Chondrocyte (in vitro differentiated cells): ENCODE measurements at places on chromosomes 12 and 14. TPM values are rescaled to one million over a fixed set of nuclear protein-coding genes. Genes with fewer than 3 reads are reported as not detected.

DNA sequence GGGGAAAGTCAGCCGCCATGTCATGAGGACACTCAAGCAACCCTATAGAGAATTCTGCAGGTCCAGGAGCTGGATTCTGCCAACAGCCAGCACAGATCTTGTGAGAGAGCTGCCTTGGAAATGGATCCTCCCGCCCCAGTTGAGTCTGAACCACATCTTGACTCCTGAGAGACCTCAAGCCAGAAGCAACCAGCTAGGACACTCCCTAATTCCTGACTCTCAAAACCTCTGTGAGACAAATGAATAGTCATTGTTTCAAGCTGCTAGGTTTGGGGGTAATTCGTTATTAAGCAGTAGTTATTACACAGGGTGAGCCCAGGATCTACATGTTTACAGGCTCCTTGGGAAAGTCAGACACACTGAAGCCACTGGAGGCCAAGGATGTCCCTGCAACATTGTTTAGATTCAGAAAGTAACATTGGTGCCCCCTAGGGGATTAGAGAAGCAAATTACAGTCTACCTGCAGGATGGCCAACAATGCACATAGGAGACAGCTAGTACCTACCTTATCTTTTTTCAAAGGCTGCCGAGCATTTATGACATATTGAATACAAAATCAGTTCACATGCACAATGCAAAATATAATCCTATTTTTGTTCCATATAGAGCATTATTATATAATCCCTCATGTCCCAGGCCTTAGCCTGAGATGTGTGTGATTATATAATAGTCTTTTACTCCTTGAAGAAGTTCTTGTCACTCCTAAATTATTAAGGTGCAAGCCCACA is 57.9 kb upstream of the FICD start:
- no peaks in the 10 kb centered on the region for H3K36me3 ChIP-seq
- H3K4me1 ChIP-seq = peaks cover 5% of the 10 kb centered on the region
- peaks cover 32% of the 10 kb centered on the region for H3K27me3 ChIP-seq
- no peak overlapping the region for H3K4me3 ChIP-seq
- DNase-seq = no peak

- no peaks in the 10 kb centered on the region for H3K36me3 ChIP-seq
- peaks cover 22% of the 10 kb centered on the region for H3K4me1 ChIP-seq
- no peaks in the 10 kb centered on the region for H3K27me3 ChIP-seq
Measured at GRCh38 chr14:74628418-74628817, 16.4 kb upstream of the LTBP2 start.

Gene TMEM52B
- not detected in 3 replicates for total RNA-seq

GRCh38 chr14:25001601-25002000 is 48.3 kb downstream of the STXBP6 start:
- no peak overlapping the region for H3K4me3 ChIP-seq
- H3K27ac ChIP-seq = peak overlapping the region; percentile 55
- no peak for DNase-seq
- no peaks in the 10 kb centered on the region for H3K36me3 ChIP-seq

DNA sequence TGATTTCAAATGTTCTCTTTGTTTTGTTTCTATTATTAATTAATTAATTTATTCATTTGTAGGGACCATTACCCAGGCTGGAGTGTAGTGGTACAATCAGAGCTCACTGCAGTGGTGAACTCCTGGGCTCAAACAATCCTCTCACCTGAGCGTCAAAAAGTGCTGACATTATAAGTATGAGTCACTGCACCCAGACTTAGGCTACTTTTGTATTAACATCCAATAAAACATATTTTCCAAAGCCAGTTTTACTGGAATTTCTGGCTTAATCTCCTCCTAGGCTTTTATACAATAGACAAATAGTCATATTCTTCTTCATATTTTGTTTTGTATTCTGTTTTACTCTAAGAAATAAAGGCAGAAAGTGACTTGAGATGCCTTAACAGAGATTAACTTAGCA is 749.6 kb downstream of the SLC16A7 start:
- H3K27ac ChIP-seq = no peak overlapping the region
- peaks cover 21% of the 10 kb centered on the region for H3K27me3 ChIP-seq
- DNase-seq = no peak
- peaks cover 3% of the 10 kb centered on the region for H3K4me1 ChIP-seq
- no peak overlapping the region for H3K4me3 ChIP-seq

GRCh38 chr12:116153113-116153512 is 124.4 kb downstream of the MED13L start:
- no peak for DNase-seq
- peak overlapping the region; percentile 97 for H3K27ac ChIP-seq
- peaks cover 87% of the 10 kb centered on the region for H3K4me1 ChIP-seq
- H3K27me3 ChIP-seq = no peaks in the 10 kb centered on the region
- H3K4me3 ChIP-seq = peak overlapping the region; percentile 44

DNA sequence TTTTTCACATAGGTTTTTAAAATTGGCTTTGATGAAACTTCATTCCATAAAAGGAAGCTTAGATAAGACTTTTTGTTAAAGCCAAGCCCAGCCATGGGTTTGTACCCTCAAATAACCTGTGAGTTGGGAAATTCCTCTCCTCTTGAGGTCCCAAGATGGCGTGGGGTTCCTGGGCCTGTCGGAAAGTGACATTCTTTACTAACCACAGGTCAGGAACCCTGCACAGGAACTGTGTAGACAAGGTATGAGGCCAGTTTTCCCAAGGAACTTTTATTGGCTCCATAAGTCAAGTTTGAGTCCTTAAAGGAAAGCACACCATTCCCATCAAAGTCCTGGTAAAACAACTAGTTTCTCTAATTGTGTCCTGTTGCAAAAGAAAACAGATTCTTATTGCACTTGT is 65.0 kb upstream of the AMN start:
- no peaks in the 10 kb centered on the region for H3K27me3 ChIP-seq
- no peak for DNase-seq

Gene OR6C2
- not detected in 3 replicates for total RNA-seq

Gene KITLG
- 1.7 to 3.8 TPM (median 3.7 TPM) in 3 replicates for total RNA-seq

DNA sequence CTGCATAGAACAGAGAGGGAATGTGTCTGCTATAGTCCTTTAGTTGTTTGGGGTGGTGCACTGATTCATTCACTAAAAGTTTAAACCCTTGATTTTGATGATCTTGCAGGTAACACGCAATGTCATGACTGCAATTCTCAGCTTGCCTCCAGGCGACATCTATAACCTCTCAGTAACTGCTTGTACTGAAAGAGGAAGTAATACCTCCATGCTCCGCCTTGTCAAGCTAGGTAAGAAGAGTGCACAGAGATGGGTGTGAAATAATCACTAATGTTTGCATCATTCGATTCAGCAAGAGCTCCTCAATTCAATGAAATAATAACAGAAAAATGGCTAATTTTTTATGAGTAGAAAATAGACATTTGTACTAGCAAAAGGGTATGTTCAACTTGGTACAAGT is 203.7 kb downstream of the PTPRO start:
- H3K27me3 ChIP-seq = peaks cover 7% of the 10 kb centered on the region
- no peak for DNase-seq

Gene HPD
- total RNA-seq = not detected in 3 replicates

- H3K27me3 ChIP-seq = peaks cover 9% of the 10 kb centered on the region
- peaks cover 3% of the 10 kb centered on the region for H3K4me1 ChIP-seq
- DNase-seq = peak; percentile 34
- no peak overlapping the region for H3K27ac ChIP-seq
- no peaks in the 10 kb centered on the region for H3K36me3 ChIP-seq
Measured at GRCh38 chr12:54294953-54295566, 5.8 kb downstream of the NFE2 start.

DNA sequence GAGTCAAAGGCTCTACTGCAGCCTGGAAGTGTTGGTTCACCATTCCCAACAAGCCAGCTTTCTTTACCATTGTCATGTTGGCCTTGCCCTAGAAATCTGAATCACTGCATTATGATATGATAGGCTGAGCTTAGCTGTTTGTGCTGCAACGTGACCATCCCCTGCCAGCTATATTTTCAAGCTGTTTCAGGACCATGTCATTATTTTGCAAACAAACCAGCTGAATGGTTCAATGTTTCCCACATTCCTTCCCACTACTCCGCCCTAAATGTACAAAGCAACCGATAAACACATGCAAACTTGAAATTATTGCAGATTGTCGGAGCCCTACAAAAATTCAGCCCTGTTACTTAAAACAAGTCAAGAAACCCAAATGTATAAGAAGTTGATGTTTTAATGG is 136.1 kb downstream of the KICS2 start:
- H3K27me3 ChIP-seq = no peaks in the 10 kb centered on the region
- no peak overlapping the region for H3K4me3 ChIP-seq
- H3K36me3 ChIP-seq = peaks cover 3% of the 10 kb centered on the region

Gene CAPS2
- 2.1 to 7.6 TPM (median 2.4 TPM) in 3 replicates for total RNA-seq

Gene VRTN
- total RNA-seq = not detected in 3 replicates
